ENCODE measurements at places on chromosomes 2 and 18.

GRCh38 chr2:8171608-8172007, 510.2 kb upstream of the ID2 start:
- no peak for DNase-seq

- no peak for DNase-seq
These were observed 307.9 kb downstream of the SLC8A1 start for GRCh38 chr2:40144022-40144421.

DNA sequence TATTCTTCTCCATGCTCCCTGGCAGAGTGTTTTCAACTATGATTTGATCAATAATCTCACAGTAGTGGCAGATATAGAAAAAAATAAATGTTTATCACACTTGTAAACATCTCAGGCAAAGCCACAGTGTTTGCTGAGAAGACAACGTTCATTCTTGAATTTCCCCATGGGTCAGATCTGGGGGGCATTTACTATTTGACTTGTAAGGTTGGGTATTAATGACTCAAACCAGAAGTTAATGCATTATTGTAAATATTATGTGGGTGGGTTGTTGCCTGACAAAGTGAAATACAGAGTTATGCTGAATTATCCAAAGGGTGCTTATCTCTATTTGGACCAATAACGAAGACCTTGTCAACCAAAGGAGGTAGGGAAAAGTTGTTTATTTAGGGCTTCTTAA, 149.7 kb upstream of the BOD1L2 start:
- no peak for DNase-seq

- DNase-seq: no peak
These were observed 240.5 kb downstream of the RDH14 start for GRCh38 chr2:18319987-18320386.

- no peak for DNase-seq
These were observed 22.7 kb upstream of the TFPI start for GRCh38 chr2:187576906-187577305.

DNA sequence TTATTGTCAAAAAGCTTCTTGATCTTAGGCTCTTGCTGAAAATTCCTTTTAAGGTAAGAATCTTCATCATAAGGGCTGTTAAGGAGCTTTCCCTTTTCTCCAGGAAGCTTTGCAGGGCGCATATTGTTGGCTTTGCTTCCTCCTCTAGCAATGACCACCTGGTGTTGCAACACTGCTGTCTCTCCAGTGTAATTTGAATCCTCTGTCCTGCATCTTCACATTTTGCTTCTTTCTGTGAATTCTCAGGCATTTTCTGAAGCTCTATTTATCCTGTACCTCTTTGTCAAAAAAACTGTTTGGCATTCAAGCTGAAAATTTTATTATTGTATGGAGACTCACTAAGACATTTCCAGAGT, 533.1 kb upstream of the CHAC2 start:
- no peak for DNase-seq

DNA sequence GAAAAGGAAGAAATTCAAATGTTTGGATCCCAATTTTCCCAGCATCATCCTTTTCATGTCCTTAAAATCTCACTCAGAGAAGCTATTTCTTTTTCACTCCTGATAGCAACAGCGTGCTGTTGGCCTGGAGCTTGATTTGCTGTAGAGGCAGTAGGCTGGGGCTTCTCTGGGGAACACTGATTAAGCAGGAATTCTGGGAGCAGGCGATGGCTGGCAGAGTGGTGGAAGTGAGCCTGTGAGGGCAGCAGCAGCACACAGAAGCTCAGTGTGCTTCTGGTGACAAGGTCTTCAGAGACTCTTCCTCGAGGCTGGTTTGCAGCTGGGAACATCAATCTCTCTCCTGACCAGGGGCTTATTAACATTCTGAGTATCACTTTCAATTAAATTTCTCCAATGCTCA, 284.6 kb downstream of the DPP10 start:
- no peak for DNase-seq

DNA sequence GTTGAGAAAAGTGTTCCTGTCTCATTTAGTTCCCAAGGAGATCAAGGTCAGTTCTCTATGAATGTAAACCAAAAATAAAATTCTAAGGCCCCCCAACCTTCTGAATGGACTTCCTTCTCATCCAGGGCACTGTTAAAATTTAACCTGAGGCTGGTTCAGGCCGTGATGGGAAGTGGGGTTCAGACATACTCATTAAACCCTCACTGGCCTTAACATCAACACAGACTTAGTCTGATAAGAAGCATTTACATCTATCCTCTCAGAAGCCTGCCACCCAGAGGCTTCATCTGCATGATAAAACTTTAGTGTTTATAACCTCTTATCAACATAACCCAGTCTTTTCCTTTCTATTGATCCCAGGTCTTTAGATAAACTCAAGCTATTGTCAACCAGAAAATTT, 22.4 kb downstream of the ITSN2 start:
- DNase-seq: no peak

DNA sequence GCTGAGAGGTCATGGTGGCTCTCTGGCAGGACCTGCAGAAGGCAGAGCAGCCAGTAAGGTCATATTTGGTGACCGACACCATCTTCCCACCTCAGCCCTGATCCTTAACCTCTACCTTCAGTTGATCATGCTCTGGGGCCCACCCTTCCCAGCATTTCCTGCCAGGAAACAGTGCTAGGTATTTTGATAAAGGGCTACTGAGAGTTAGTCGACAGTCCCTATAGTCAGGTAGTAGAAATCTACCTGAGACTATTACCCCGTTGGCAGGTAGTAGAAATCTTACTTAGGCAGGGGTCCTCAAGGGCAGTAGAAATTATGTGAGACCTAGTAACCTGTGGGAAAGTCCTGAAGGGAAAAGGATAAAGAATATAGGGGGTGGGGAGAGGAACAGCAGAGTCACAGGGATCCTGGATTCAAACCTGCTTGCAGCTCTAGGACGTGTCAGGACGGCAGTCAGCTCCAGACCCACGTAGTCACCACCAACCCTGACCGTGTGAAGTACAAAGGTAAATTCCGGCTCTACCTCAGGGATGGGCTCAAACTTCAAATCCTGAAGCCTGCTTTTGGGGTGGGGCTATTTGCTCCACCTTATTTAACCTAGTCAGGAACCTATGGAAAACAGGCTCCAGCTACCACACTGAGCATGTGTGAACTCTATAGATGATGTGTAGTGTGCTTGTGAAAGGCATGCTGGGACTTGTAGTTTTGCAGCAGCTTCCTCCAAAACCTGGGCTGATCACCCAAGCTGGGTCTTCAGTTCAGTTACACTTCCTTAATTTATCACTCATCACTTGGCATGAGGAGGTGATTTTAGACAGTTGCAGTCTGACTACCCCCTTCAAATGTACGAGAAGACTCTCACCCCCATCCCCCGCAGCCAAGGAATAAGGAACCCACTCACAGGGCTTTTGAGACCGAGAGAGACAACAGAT, at the start of gene DQX1:
Gene DQX1, minus strand, starts transcription at position 515 of the 932 bp plus-strand sequence. Its CDS starts 502 bp downstream, at position 13.
- no peak for DNase-seq

DNA sequence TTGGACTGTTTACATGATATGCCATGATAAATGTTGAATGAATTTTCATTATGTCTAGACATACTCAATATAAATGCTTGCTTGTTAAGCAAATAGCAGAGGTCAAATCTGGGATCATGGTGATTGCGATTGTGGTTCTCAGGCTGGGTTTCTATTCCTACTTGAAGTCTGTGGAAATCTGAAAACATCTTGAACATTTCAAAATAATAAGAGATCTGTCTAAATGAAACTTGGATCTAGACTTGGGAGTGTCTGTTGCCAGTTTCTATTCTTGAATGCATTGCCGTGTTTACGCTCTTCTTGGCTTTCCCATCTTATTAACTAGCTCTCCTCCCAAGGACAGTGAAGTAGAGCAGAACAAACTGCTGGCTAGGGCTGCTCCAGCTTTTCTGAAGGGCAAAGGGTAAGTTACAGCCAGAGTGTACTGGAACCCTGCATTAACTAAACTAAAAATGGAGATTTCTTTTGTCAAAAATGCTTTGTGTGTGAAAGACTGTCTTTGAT, 127.7 kb downstream of the DTNA start:
- peak; percentile 60 for DNase-seq

DNA sequence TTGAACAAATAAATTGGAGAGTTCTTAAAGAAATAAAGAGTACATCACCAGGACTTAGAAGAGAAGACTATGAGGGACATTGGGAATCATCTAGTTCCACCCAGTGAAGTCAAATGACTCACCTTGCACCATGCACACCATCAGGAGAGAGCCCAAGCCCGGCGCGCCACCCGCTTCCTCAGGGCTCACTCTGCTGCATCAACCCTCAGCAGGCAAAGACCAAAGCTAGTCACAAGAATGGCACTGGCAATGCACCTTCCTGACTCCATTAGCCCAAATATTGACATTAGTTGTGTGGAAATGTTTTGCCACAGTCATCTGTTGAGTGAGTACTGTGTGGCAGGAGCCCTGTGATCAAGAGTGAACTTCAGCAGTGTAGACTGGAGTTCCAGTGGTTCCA, 7.1 kb upstream of the LYPD6B start:
- DNase-seq: no peak

DNA sequence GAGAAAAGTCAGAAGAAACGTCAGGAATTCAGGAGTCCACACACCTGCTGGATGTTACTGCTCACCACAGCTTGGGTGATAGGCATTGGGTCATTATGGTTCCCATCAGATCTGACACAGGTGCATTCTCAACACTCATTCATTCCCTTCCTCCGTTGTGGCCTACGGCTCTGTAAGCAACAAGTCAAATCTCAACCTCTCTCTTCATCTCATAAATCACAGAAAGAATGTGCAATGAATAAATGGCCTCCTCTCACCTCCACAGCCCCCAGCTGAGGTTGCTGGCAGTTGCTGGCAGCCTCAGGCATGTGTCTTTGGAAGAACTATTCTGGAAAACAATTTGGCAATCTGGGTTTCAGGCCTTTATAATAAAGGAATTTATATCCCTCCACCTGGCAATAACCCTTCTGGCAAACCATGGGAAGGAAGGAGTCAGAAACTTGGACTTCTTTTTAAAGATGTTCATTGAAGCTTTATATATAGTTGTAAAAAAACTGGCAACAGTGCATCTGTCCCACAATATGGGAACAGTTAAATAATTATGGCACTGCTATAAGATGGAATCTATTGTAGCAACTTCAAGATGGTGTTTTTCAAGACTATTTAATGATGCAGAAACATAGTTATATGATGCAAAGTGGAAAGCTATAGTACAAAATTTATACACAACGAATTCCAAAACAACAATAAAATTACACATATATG, 175.4 kb downstream of the ANAPC1 start:
- DNase-seq: no peak

GRCh38 chr2:185127412-185127811, 529.1 kb downstream of the ZNF804A start:
- no peak for DNase-seq

GRCh38 chr2:196939371-196939770, 12.9 kb upstream of the PGAP1 start:
- no peak for DNase-seq

- peak; percentile 5 for DNase-seq
These were observed 400 bp downstream of the CCDC88A start for GRCh38 chr2:55419233-55419678.

DNA sequence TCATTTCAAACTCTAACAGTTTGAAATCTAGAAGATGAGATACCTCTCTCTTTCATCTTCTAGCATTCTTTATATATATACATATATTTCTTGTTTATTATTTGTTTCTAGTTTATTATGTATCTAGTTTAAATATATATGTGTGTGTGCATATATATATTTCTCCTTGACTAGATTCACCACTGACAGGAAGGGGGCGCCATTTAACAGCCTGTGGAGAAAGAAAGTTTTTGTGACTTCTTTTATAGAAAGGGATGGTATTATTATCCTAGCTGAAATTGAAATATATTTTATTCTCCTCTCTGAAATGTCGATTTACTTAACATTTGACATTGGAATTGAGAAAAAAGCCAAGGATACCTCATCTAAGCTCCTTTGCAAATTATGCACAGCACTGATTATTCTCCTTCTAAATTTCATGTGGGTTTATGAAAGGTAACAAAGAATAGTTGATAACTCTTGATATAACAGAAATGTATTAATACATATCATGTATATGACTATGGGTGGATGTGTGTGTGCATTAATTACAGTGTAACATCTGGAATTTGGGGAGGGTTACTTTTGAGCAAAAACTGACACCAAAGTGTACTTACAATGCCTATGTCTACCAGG, 160.7 kb upstream of the NT5C1B start:
- DNase-seq: no peak

- no peak for DNase-seq
These were observed 128.4 kb downstream of the LPIN1 start for GRCh38 chr2:11874861-11875260.

GRCh38 chr2:43102366-43103092, 123.9 kb downstream of the ZFP36L2 start:
- DNase-seq: no peak

GRCh38 chr2:77434880-77435279, 87.3 kb downstream of the LRRTM4 start:
- DNase-seq: no peak

DNA sequence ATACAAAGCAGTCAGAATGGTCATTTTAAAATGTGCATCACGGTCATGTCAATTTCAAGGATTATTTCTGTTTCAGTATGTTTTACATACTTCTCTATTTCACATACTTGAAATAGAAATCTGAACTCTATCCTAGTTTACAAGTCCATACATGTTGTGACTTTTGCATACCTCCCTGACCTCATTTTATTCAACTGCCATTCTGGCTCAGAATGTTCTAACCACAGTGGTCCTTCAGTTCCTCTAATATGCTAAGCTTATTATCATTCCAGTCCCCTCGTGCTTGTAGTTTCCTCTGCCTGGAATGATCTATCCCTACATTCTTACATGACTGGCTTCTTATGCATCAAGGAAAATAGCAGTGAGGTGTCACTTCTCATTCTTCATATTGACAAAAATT, 295.6 kb downstream of the KIAA1328 start:
- DNase-seq: no peak

DNA sequence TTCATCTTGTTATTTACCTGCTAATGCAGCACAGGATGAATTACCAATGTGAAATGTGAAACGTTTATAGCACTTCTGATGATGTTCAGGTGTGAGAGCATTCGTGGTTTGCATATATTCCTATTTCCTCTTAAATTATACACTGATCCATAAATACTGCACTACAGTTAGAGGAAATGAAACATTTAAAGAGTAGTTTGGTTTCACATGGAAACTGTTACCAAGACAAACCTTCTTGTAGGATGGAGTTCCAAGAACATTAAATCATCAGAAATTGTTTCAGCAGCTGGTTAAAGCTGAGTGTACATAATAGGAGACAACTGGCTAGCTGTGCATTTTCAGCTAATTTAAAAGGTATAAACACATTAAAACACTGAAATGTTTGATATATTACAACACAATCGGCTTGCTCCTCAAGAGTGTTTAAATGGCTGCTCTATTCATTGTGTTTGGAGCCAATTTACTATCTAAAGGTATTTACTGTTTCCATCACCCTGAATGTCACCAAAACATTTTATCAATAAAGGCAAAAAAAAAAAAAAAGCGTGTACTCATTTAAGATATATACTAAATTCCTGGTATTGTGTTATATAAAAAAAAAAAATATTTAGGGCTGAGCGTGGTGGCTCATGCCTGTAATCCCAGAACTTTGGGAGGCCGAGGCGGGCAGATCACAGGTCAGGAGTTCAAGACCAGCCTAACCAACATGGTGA, 100.6 kb downstream of the DYM start:
- DNase-seq: no peak
